Endodermal cell (in vitro differentiated cells): ENCODE measurements at places on chromosomes 2 and 18.

DNA sequence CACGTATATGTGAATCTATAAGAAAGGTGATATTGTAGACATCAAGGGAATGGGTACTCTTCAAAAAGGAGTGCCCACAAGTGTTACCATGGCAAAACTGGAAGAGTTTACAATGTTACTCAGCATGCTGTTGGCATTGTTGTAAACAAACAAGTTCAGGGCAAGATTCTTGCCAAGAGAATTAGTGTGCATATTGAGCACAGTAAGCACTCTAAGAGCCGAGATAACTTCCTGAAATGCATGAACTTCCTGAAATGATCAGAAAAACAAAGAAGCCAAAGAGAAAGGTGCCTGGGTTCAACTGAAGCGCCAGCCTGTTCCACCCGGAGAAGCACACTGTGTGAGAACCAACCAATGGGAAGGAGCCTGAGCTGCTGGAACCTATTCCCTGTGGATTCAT is 101.0 kb downstream of the HS6ST1 start:
- no peak for DNase-seq

- peak; percentile 72 for DNase-seq
Observed at GRCh38 chr2:42906557-42907411, 114.4 kb upstream of the HAAO start.

DNA sequence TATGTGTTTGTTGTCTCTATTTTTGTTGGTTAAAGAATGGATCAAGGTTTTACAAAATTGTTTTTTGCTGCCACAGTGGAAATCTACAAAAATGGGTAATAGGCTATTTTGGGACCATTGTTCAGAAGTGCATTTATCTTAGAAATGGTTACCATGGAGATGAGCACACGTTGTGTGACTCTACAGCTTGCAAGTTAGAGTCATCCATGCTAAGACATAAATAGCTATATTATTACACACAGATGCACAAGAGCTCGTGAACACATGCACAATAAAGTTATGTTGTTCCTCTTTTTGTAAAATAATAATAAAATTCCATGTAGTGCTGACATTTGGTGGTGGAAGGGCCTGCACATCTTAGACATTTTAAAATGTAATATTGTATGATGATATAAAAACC is 15.5 kb upstream of the DUSP19 start:
- no peak for DNase-seq

GRCh38 chr18:73088445-73088844 is 220.7 kb upstream of the NETO1 start:
- no peak for DNase-seq

DNA sequence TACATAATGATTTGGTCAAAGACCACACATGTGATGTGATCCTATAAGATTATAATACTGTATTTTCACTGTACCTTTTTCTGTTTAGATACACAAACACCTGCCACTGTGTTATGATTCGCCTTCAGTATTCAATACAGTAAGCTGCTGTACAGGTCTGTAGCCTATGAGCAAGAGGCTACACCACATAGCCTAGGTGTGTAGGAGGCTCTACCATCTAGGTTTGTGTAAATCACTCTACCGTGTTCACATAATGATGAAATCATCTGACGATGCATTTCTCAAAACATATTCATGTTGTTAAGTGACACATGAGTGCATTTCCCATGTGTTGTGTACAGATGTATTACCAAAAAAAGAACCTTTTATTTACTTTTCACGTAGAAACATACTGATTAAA is 74.5 kb downstream of the USP40 start:
- no peak for DNase-seq

DNA sequence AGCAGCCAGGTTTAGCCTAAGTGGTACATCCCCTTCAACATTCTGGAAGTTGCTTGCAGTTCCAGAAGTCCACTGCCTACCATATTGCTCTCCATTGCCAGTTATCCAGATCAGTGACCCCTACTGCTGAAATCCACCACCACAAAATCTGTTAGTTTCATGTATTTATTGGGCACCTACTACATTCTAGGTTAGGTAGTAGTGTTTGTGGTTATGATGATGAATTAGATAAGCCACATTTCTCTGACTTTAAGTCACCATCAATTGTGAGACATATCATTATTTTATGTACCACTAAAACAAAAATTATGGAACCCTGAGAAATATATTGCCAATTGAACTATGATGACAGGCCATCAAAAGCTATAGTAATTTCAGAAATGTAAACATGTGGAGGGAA is 139.5 kb upstream of the PKDCC start:
- DNase-seq: no peak

GRCh38 chr18:5197032-5197434 is at the start of gene AKAIN1:
Gene AKAIN1, minus strand, starts transcription at chr18:5197257. Its CDS starts 204 bp downstream, at chr18:5197053.
- peak; percentile 89 for DNase-seq

DNA sequence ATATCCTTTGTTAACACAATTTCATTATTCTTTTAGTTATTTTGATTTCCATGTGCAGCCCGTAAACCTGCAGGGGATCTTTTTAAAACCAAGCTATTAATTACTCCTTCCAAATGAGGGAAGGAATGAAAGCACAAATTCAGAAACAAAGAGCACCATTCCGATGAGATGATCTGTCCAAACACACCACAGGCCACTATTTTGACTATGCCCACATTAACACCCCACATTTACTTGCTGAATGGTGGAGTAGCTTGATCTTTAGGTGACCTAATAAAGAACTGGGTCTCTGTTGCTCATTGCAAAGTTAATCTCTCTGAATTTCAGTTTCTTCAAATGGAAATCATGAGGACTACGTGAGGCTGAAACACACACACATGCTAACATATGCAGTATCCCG is 218.0 kb downstream of the IRS1 start:
- no peak for DNase-seq

- no peak for DNase-seq
Observed at GRCh38 chr2:12277241-12278034, 439.3 kb upstream of the TRIB2 start.

- peak; percentile 46 for DNase-seq
Observed at GRCh38 chr2:25375371-25375988, 33.8 kb upstream of the DNMT3A start.

- DNase-seq: no peak
Observed at GRCh38 chr18:49050452-49050851, 99.7 kb upstream of the SMAD7 start.

DNA sequence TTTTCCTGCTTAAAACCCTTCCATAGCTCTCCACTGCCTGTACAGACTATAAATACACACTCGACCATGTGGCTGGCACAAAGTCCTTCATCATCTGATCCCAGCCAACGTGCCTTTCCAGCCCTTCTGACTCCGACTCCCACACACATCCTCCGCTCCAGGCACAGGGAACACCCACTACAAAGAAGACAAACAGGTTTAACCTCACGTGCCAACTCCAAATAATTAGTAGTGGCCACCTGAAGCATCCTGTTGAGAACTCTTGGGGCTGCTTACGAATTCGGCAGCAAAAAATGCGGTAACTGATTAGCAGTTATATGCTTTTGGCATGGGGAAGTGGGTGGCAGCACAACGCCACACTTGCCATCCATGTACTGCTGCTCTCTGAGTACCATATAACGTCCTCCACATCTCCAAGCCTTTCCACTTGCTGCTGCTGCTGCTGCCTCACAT is 12.1 kb downstream of the SPIRE1 start:
- peak; percentile 49 for DNase-seq

- no peak for DNase-seq
Observed at GRCh38 chr18:31549416-31549815, 42.3 kb upstream of the TTR start.

- peak; percentile 80 for DNase-seq
Observed at GRCh38 chr2:67895227-67895941, 167.4 kb downstream of the C1D start.

DNA sequence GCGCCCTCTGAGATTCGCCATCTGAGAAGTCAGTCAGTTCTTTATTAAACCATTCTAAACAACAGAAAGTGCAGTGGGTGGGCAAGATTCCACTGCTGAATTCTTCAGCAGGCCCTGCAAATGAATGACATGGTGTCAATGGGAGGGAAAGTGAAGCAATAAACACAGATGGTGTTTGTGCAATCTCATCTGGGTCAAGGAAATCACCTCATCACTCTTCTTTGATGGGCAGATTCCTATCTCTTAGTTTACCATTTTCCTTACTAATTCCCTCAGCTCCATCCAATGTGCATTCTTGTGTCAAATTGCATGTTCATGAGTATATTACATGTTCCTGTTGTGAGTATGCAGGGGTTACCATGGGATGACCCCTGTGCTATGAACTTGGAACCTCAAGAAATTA is 100.7 kb upstream of the CYP1B1 start:
- no peak for DNase-seq

DNA sequence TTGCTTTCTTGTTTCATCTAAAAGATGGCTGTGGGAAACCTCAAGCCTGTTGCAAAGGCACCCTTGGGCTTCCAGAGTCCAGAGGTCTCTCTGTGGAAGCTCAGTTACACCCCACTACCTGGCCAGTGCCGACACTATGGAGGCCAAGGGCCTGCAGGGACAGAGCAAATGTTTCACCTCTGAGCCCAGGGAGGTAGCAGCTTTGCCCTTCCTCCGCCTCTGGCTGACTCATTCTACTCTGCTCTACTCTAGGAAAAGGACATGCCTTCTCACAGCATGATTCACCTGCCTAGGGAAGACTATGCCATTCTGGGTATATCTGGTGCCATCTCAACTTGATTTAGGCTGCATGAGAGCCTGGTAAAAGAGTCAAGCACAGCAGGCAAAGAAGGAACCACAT is 12.2 kb downstream of the MYOM1 start:
- DNase-seq: no peak

GRCh38 chr18:68714712-68715496 is at the start of gene TMX3:
Gene TMX3, minus strand, starts transcription at chr18:68715108. Its CDS starts 127 bp downstream, at chr18:68714981.
- DNase-seq: peak; percentile 96

DNA sequence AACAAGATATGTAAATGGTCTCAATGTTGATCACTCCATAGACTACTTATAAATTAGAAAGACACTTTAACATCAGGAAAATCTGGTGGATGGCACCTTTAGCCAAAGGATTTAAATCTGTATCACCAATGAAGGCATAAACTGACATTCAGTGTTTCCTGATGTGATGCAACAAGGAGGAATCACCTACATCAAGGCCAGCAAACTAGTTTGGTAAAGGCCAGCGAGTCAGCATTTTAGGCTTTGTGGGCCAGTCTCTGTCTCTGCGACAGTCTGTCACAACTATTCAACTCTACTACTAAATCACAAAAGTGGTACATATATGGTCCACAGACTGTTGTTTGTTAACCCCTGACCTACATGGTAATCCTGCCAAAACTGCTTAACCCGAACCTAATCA is 33.3 kb downstream of the C2orf76 start:
- no peak for DNase-seq
